Hair follicular keratinocyte (primary cell): ENCODE measurements at places on chromosomes 6 and 20. TPM values are rescaled to one million over a fixed set of nuclear protein-coding genes. Genes with fewer than 3 reads are reported as not detected.

Gene VGLL2
- total RNA-seq = not detected in 2 replicates

Gene HRH3
- total RNA-seq = not detected in 2 replicates

Gene LTA
- not detected in 2 replicates for total RNA-seq

Gene SIRPG
- total RNA-seq = not detected in 2 replicates

Gene FLRT3
- 38.8 and 72.3 TPM in 2 replicates for total RNA-seq

Gene FAM135A
- total RNA-seq = 15.9 and 16.6 TPM in 2 replicates

Gene TMEM151B
- total RNA-seq = under 0.01 TPM in 1 of 2 replicates, not detected in the other

Gene EYA2
- 0.08 TPM in 1 of 2 replicates, not detected in the other for total RNA-seq

Gene RAET1L
- 0.78 and 1.1 TPM in 2 replicates for total RNA-seq

Gene GDAP1L1
- not detected in 2 replicates for total RNA-seq
